ENCODE measurements at places on chromosomes 12 and 14.

DNA sequence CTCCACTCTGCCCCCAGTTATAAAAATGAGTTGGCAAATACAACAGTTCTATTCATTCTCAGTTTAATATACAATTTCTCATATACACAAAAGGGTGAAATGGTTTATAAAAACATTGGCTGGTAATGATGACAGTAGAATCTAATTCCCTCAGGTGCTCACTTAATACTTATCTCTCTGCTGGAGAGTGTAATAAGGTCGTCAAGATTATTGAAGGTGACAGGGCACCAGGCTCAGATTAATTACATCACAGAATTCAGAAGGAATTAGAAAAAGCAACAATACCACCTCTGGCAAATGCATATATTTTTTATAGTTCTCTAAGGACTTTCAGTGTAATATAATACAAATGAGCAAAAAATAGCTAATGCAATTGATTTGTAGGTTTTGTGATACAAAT is 42.3 kb downstream of the ATXN7L3B start:
- H3K4me3 ChIP-seq: no peak overlapping the region
- no peaks in the 10 kb centered on the region for H3K27me3 ChIP-seq
- no peak overlapping the region for H3K27ac ChIP-seq

- no peaks in the 10 kb centered on the region for H3K27me3 ChIP-seq
- H3K4me3 ChIP-seq: no peak overlapping the region
Measured at GRCh38 chr14:69204753-69205152, 13.5 kb downstream of the EXD2 start.

GRCh38 chr12:67002720-67003119 is 266.4 kb upstream of the CAND1 start:
- DNase-seq: no peak
- no peaks in the 10 kb centered on the region for H3K27me3 ChIP-seq
- H3K4me3 ChIP-seq: no peak overlapping the region
- H3K4me1 ChIP-seq: peaks cover 13% of the 10 kb centered on the region
- H3K27ac ChIP-seq: no peak overlapping the region

DNA sequence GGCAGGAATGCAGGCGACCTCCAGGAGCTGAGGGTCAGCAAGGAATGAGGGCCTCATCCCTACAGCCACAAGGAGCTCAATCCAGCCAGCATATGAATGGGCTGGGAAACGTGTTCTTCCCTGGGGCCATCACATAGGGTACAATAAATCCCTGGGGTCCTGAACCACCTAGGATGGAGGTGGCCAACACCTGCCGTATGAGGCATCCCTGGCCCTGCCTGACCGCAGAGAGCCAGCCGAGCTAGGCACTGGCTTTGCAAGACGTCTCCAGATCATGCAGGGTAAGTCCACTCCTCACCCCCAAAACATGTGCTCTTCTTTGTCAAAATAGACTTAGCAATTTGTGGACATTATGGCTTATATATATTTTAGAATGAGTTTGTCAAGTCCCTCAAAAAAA is 303.7 kb upstream of the DIO3 start:
- peaks cover 19% of the 10 kb centered on the region for H3K27me3 ChIP-seq
- H3K4me3 ChIP-seq: no peak overlapping the region
- H3K27ac ChIP-seq: no peak overlapping the region
- H3K36me3 ChIP-seq: no peaks in the 10 kb centered on the region

- H3K27ac ChIP-seq: no peak overlapping the region
- no peak overlapping the region for H3K4me3 ChIP-seq
- no peaks in the 10 kb centered on the region for H3K36me3 ChIP-seq
- no peak for DNase-seq
- H3K4me1 ChIP-seq: no peaks in the 10 kb centered on the region
Measured at GRCh38 chr12:31861360-31861759, 97.9 kb upstream of the RESF1 start.

GRCh38 chr12:13691598-13691997 is 289.8 kb downstream of the GRIN2B start:
- H3K36me3 ChIP-seq: no peaks in the 10 kb centered on the region
- no peak overlapping the region for H3K4me3 ChIP-seq
- peaks cover 3% of the 10 kb centered on the region for H3K4me1 ChIP-seq
- DNase-seq: no peak
- H3K27ac ChIP-seq: no peak overlapping the region

DNA sequence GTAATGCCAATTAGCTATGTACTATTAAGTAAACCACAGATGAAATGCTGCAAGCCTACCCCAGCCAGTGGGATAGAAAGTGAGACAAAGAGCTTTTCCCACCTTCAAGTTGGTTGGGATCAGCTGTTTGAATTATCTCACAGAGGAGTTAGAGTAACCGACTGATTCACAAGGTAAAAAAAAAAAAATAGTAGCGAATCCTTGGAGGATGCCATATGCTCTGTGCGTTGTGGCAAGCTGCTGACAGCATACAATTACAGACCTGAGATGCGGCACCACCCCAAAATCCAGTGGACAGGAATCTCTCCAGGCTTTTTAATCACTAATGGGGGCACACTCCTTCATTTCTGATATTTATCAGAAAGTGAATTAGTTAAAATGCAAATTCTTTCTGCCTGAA is 157.0 kb upstream of the RMST start:
- H3K27me3 ChIP-seq: no peaks in the 10 kb centered on the region
- DNase-seq: no peak
- H3K27ac ChIP-seq: no peak overlapping the region
- no peak overlapping the region for H3K4me3 ChIP-seq
- no peaks in the 10 kb centered on the region for H3K4me1 ChIP-seq

DNA sequence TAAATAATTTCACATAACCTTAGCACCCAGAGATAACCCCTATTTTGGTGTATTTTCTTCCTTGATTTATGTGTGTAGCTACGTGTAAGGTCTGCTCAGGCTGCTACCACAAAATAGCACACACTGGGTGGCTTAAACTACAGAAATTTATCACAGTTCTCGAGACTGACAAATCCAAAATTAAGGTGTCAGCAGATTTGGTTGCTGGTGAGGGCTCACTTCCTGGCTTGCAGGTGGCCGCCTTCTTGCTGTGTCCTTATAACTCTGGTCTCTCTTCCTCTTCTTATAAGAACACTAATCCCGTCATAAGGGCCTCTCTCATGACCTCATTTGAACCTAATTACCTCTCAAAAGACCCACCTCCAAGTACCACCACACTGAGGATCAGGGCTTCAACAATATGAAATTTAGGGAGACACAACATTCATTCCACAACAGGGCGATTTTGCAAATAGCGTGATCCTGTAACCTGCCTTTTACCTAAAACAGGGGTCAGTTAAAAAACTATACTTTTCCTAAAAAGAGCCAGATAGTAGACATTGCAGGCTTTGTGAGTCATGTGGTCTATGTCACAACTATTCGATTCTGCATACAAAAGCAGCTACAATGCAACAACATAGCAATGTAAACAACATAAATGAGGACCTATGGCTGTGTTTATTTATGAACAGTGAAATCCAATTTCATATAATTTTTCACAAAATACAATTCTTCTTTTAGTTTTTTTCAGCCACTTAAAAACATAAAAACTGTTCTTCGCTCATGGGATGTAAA is 371.7 kb downstream of the DPF3 start:
- H3K27me3 ChIP-seq: peaks cover 5% of the 10 kb centered on the region
- no peaks in the 10 kb centered on the region for H3K36me3 ChIP-seq
- DNase-seq: no peak
